Activated naive CD8-positive, alpha-beta T cell treated with anti-CD3 and anti-CD28 coated beads, Interleukin-2, amount 50 U/mL, for 16 hours (primary cell): ENCODE measurements at places on chromosomes 3 and 15.

- no peak for DNase-seq
Observed at GRCh38 chr3:56302417-56302816, 165.8 kb downstream of the ERC2 start.

- no peak for DNase-seq
Observed at GRCh38 chr3:192169332-192169915, 557.9 kb downstream of the FGF12 start.

GRCh38 chr3:136658946-136659682 lies 93.1 kb downstream of the STAG1 start:
- no peak for DNase-seq

GRCh38 chr15:93986400-93986984 lies 244.9 kb upstream of the MCTP2 start:
- DNase-seq: no peak

- DNase-seq: no peak
Observed at GRCh38 chr3:116350119-116350733, 95.1 kb downstream of the LSAMP start.

DNA sequence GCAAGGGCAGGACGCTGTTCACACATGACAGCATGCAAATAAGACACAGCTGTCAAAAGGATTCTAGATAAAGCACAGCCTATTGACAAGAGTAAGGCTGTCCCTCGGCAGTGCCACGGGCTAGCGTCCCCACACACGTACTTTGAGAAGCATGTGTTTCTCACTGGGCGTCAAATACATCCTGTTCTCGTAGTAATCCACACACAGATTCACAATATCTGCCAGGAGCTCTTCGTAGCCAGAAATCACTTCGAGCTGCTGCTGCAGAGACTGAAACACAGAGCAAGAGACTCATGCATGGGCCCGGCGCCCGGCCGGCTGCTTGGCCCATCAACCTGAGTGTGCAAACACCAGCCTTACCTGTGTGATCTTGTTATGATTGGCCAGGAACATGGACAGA lies 41.1 kb downstream of the CYFIP1 start:
- DNase-seq: no peak

DNA sequence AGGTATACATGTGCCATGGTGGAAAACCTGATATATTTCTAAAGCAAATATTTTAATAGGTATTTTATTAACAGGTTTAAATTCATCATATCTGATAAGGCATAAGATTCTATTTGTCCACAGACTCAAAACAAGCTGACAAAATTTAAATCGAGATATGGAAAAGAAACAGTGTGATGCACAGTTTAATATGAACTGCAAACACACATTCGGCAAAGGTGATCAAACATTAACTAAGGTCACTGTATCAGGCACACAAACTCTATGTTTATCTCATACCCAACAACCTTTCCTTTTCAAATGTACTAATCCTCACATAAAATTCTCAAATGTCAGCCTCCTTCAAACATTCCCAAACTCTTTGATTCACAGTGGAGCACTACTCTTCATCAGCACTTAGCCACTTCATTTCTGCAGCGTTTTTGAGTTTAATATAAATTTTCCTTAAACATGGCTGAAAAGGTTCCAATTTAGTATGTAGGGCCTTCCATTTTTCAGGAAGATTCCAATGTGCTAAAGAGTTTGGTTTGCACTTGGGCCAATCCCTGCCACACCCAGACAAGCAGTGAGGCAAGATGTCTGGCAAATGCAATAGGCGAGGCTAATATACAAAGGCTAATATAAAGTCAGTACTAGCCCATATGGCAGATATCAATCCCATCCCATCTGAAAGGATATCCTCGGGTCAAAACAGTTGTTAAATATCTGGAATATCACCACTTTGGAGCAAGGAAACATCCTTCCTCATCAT lies 84.6 kb downstream of the GBE1 start:
- no peak for DNase-seq

DNA sequence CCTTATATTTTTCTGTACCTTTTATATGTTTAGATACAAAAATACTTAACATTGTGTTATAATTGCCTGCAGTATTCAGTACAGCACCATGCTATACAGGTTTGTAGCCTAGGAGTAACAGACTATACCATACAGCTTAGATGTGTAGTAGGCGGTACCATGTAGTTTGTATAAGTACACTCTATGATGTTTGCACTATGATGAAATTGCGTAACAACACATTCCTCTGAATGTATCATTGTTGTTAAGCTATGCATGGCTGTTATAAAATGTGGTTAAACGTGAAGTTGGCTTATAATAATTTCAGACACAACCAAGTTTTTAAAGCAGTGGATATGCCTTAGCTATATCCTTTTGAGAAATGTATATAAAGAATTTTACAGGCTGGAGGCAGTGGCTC lies 328.3 kb downstream of the PLCL2 start:
- DNase-seq: no peak

DNA sequence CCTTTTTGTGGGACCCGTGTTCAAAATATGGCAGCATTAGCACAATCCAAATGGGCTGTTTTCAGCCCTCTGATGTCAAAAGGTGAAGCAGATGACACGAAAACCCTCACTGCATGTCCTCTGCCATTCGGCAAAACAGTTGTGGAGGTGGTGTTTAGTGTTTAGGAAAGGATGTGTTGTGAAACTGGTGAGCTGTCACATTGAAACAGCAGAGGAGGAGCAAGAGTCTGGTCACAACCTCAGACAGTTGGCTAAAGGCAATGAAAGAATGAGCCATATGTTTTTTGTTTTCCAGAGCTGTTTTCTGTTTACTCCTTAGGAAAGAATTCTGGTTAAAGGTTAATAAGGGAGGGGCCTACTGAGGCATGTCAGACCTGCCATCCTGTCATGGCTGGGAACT lies 140.7 kb downstream of the VPS8 start:
- DNase-seq: no peak

DNA sequence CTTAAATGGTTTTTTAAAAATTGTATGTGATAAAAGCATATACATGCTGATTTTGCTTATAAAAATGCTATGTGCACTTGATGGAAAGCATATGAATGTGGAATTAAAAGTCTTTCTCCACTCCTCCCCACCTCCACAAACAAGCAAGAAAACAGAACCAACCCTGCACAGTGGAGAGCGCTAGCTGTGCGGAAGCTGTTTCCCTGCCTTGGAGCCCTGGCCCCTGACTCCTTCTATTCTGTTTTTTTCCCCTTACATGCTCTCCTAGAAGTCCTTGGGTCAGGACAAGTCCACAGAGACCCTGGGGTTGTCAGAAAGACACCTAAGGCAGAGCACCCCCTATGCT lies 64.2 kb downstream of the BOC start:
- DNase-seq: no peak

GRCh38 chr15:96418146-96418545 lies 87.6 kb downstream of the NR2F2 start:
- no peak for DNase-seq

DNA sequence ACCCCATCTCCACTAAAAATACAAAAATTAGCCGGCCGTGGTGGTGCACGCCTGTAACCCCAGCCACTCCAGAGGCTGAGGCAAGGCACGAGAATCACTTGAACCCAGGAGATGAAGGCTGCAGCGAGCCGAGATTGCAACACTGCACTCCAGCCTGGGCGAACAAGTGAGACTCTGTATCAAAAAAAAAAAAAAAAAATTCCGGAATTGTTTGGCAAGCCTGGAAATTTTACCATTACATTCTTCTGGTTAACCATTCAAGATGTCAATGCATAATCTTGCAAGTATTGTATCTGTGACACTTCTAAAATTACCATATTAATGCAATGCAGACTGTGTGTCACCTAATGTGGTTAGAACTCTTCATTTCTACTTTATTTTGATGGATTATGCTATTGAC lies 67.0 kb downstream of the CSNK1G1 start:
- no peak for DNase-seq

DNA sequence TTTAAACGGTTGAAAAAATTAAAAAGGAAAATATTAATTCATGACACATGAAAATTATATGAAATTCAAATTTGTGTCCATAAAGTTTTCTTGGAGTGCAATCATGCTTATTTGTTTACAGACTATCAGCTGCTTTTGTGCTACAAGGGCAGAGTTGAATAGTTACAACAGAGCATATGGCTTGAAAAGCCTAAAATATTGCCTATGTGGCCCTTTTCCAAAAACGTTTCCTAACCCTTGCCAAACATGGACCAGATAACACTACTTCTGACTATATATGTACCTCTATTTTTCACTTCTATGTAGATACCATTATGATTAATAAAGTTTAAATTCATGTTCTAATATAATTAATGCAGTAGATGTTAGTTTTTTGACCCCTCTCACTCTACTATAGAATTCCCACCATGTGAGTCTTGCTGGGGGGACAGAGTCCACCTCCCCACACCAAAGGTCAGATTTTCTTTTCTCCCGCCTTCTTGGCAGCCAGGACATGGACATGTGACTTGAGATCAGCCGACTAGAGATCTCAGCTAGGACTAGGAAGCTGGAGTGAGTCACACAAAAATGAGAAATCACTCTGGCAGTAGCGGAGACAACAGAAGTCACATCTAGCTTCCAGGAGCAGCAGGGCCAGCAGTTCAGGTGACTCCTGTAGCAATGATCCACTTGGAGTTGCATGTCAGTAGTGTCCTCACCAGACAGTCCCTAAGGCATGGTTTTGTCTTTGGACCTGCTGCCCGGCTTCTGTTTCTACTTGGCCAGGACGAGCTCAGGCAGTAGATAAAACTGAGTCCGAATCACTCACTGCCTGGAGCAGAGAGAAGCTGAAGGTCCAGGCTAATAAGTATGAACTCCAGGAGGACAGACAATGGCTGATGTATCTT lies 22.4 kb downstream of the CIAO2A start:
- DNase-seq: no peak

DNA sequence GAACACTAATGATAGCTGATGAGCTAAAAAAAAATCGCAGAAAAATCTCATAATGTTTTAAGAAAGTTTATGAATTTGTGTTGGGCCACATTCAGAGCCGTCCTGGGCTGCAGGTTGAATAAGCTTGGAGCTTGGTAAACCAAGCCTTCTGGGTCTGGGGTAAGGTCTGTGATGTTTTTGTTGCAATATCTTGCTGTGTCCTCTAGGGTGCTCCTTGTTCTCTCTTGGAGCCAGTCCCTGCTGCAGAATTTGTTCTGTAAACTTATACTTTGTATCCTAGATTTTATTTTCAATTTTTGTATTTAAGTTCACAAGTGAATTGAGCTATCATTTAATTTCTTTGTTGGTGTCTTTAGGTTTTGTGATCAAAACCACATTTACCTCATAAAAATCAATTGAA lies 143.7 kb downstream of the NR1D2 start:
- no peak for DNase-seq

GRCh38 chr3:14487821-14488220 lies 52.3 kb downstream of the GRIP2 start:
- DNase-seq: no peak

GRCh38 chr15:59011262-59011952 lies 23.9 kb downstream of the RNF111 start:
- no peak for DNase-seq

GRCh38 chr3:126321490-126321889 lies 35.7 kb downstream of the KLF15 start:
- DNase-seq: no peak

GRCh38 chr3:128781164-128781563 lies 55.2 kb downstream of the RAB7A start:
- no peak for DNase-seq

DNA sequence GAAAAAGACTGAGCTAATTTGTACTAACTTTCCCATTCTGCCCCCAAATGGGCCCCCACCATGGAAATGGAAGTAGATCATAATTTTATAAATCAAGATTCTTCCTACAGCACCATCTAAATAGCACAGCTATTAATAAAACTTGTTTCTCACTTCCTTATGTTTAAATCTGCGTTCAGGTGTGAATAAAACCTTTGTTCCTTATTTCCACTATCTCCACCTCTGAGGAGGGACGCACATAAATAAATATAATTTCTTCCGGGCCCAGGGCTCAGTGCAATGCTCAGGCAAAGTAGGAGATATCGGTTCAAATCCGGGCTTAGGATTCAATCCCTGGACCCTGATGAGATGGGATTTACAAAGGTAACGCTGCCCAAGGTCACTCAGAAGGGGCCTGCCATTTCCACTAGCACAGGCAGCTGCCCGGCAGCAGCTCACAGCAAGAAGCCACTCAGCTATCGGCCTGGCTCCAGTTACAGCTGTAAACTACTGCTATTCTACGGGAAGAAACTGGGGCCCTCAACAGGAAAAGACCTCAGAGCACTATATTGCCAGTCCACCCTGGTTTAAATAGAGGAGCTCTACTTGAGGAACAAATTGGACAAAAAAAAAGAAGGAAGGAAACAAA lies 52.5 kb downstream of the FOXP1 start:
- DNase-seq: no peak

- no peak for DNase-seq
Observed at GRCh38 chr3:156206157-156206556, 85.8 kb downstream of the KCNAB1 start.

DNA sequence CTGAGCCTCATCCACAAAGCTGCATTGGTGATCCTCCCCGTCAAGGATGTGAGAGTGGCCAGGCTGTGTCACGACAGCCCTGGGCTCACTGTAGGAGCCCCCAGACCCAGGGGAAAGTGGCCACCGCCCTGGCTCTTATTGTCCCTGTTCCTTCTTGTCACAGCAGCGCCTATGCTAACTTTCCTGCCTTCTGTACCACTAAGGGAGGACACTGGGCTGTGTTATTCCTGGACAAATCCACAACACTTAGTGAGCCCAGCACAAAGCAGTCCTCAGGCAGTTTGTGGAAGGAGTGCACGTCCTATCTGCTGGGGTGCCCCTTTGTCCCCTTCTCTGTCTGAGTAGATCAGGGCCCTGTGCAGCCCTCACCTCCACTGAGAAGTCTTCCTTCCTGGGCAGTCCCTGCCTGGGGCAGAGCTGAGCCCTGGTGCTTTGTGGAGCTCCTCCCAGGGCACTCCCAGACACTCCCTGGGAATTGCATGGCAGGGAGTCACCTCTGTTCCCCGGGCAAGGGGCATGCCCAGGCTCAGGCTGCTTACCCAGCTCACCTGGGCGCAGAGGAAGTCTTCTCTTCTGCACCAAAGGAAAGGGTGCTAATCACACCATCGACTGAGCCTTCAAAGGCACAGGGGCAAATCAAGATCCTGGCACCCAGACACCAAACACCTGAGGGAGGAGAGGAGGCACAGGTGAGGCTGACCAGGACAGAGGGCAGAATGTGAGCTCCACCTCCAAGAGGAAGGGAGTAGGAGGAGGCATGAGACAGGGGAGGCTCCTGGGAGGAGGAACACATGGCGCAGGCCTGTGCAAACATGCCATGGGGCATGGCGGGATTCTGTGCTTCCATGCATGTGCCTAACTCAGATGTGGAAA lies 138.7 kb downstream of the KLF13 start:
- no peak for DNase-seq

- no peak for DNase-seq
Observed at GRCh38 chr3:28150465-28151206, 90.8 kb upstream of the CMC1 start.
